ENCODE measurements at places on chromosomes 6 and 20.

GRCh38 chr20:41476446-41476845 is 109.8 kb upstream of the EMILIN3 start:
- DNase-seq = no peak

- DNase-seq = peak; percentile 85
Observed at GRCh38 chr6:109095036-109095834, at the start of gene CEP57L1. TSS of gene CEP57L1 (plus strand) at chr6:109095507. CDS start at chr6:109145222, 49,715 bp downstream.

- DNase-seq = no peak
Observed at GRCh38 chr20:58471193-58472164, 43.7 kb downstream of the APCDD1L start.

- DNase-seq = no peak
Observed at GRCh38 chr6:90297867-90298381, 1.3 kb upstream of the BACH2 start.

DNA sequence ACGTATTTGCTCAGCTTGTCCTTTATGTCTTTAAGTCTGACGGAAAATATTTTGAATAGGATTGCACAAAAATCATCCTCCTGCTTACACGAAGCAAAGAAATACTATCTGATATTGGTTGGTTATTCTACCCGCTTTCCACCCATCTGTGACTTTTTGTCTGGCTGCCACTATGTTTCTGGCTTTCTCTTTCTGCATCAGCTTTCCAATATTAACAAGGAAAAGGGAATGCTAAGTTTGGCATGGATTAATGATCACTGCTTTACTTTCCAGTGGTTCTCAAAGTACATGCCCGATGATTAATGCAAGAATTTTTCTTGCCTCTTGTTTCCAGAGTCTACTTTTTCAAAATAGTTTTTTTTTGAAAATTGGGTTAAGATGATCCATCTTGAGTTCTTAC is 57.0 kb downstream of the RNF144B start:
- no peak for DNase-seq

- no peak for DNase-seq
Observed at GRCh38 chr6:145155411-145155810, 579.9 kb downstream of the EPM2A start.

- no peak for DNase-seq
Observed at GRCh38 chr6:144140867-144141266, 9.4 kb upstream of the STX11 start.

GRCh38 chr6:144820270-144820669 is 535.1 kb downstream of the UTRN start:
- DNase-seq = no peak

GRCh38 chr20:45962031-45962755 is 9.8 kb downstream of the ZNF335 start:
- DNase-seq = no peak

All from esophagus squamous epithelium (tissue), 5 donors.